ENCODE measurements at places on chromosomes 2 and 18.

DNA sequence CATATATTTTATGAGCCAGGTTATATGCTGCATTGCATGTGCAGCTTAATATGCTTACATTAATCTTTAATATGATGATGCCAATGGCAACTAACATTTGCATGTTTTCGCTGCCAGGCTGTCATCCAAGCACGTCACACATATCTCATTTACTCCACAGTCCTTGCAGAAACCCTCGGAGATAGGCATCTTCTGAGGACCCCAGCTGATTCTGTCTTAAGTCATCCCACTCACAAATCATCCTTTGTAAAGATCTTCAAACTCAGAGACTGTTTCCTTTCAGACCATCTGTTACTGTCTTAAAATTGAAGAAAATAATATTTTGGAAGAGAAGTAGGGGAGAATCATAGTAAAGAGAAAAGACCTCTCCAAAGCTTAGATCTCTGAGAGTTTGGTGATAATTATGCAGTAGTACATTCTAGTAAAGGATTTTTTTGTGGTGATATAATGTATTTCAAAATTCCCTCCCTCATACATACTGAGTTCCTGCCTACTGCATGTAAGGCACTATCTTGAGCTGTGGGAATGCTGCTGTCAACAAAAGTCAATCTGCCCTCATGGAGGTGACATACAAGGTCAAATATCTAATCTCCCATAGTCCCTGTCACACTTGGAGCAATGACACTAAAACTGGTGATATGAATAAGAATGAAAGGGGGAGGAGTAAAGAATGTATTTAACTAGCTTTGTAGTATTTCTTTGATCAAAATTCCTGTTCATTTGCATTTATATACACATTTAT lies 11.0 kb downstream of the ITGA4 start:
- DNase-seq = no peak

- DNase-seq = no peak
Observed at GRCh38 chr2:39411181-39411944, 25.7 kb downstream of the MAP4K3 start.

GRCh38 chr2:120593921-120594686 lies 141.6 kb upstream of the GLI2 start:
- DNase-seq = no peak

GRCh38 chr2:118812552-118812951 lies 34.9 kb downstream of the EN1 start:
- no peak for DNase-seq

DNA sequence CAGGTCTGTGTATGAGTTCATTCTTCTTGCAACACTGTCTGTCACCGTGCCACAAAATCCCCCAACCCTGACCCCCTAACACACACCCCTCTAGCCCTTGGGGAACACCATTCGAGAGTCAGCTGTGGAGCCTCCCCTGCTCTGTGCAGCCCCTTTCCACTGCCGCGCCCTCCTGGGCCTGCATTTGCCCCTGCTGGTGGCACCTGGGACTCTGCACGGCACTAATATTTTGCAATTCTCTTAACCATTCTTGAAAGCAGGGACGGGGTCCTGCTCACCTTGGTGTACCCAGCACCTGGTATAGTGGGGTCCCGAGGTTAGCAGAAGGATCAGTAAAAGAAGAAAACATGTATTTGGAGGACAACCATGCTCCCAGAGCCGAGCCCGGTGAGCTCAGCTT lies 124.0 kb downstream of the HDAC4 start:
- DNase-seq = no peak

DNA sequence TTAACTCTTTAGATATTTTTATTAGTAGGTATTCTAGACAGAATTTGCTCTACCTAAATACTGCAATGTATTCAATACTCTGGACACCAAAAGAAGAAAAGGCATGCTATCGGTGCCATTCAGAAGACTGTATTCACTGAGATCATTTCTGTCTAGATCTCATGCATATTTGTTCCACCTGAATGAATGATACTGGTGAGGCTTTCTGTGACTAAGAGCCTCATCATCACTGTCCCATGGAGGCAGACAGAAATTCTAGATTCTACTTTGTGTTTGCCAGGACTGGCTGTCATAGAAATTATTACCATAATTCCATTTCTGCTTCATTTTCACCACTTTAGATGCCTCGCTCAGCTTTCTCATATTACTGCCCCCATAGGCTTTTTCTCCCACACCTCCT lies 340.7 kb downstream of the MBD2 start:
- DNase-seq = no peak

DNA sequence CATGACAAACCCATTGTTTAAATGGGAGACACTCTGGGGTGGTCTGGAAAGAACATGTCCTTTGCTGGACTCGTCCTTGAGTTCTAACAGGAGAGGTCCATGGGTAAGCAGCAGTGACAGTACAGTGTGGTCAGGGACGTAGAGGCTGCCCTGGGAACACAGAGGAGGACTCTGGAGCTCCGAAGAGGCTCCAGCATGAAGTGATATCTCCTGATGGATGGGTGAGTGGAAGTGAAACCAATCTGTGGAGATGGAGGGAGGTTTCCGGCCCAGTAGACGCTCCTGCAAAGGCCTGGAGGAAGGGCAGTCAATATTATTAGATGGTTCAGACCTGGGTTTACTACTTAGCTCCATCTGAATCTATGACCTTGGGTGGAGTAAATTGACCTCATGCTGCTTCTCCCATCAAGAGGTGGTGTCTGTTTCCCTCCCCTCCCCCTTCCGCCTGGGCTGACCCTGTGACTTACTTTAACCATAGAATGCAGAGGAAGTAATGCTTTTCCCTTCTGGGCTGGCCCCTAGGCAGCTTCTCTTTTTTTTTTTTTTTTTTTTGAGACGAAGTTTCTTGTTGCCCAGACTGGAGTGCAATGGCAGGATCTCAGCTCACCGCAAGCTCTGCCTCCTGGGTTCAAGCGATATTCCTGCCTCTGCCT lies 2.3 kb upstream of the TFCP2L1 start:
- DNase-seq = no peak

- no peak for DNase-seq
Observed at GRCh38 chr2:9419541-9419940, 3.8 kb downstream of the ITGB1BP1 start.

DNA sequence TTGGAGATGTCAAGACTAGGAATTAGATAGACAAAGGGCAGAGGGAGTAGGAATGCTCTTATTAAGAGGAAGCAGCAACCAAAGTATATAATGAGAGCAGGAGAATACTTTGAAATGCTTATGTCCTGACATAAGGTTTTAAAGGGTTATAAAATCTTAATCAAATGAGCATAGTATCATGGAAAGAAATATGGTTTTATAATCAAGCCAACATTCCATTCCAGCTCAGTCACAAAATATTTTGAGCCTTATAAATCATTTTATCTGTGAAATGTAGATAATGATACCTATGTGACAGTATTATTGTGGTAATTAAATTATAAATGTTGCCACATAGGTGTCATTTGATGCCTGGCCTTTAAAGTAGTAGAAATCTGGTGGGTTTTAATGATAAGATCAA lies 17.6 kb downstream of the VSNL1 start:
- DNase-seq = no peak

DNA sequence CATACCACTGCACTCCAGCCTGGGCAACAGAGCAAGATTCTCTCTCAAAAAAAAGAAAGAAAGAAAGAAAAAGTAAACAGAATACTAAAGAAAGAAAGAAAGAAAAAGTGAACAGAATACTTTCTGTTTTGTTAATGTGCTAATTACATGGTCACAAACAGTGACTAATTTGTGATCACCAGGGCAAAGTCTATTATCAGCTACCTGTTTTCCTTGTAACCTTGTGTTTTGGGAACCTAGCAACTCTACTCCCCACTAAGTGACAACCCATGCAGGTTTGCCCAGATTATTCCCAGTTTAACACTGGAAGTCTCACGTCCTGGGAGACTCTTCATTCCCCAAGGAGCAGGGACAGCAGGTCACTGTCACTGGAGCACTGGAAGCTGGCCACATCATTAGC lies 16.7 kb upstream of the UGT1A9 start:
- no peak for DNase-seq

DNA sequence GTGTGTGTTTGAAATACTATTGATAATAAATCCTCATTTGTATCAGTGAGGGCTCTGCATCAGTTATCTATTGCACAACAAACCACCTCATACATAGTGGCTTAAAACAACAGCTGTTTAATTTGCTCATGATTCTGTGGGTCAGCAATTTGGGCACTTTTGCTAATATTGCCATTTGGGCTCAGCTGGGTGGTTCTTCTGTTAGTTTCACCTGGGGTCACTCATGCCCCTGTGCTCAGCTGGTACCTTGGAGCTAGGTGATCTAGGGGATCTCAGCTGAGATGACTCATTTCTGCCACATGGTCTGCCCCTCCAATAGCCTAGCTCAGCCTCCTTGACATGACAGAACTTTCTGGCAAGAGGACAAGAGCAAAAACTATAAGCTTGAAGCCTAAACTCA lies 126.3 kb downstream of the LYPD6B start:
- DNase-seq = no peak

DNA sequence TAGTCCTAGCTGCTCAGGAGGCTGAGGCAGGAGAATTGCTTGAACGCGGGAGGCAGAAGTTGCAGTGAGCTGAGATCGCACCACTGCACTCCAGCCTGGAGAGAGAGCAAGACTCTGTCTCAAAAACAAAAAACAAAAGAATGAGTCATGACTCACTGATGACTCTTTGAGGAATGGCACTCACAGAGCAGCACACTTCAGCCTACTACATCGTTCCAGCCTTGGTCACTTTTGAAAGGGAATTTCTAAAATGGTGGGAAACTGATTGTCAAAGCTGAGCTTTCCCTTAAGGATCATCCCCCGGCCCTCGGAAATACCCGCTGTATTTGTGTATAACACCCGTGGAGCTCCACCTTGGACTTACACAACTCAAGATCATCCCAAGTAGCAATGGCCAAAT lies 217.3 kb upstream of the HS6ST1 start:
- DNase-seq = no peak

GRCh38 chr2:18396329-18397010 lies 164.0 kb downstream of the RDH14 start:
- DNase-seq = no peak

DNA sequence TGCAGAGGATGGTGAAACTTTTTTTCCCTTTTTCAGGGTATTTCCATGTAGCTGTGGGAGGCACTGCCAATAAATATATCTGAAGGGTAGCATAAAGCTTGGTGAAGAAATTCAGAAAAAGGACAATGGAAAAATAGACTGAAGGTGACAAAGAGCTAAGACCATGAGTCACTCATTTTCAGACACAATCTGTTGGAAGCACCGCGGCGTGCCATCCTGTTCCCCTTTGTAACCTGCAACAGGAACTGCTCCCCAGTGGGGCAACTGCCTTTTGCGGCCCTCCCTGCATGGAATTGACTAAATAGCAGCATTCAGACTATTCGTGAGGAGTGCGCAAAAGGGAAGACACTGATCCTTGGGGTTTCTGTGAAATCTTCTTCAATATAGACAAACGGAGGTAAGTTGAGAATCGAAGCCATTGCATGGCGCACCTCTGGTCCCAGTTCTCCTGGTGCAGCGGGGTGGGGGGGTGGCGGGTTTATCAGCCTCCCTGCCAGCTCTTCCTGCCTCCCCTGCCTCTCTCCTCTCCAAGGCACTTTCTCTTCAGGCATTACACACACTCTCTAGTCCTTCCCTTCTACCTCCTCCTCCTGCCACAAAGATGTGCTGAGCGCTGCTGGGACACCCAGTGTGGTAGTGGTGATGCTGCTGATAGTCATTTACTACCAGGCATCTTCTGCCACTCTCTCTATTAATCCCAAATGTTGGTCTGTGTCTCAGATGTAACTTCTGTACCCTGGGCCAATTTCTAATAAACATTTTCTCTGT lies 126.2 kb upstream of the TMEM200C start:
- no peak for DNase-seq

GRCh38 chr2:143581134-143581533 lies 451.9 kb downstream of the ARHGAP15 start:
- DNase-seq = no peak

DNA sequence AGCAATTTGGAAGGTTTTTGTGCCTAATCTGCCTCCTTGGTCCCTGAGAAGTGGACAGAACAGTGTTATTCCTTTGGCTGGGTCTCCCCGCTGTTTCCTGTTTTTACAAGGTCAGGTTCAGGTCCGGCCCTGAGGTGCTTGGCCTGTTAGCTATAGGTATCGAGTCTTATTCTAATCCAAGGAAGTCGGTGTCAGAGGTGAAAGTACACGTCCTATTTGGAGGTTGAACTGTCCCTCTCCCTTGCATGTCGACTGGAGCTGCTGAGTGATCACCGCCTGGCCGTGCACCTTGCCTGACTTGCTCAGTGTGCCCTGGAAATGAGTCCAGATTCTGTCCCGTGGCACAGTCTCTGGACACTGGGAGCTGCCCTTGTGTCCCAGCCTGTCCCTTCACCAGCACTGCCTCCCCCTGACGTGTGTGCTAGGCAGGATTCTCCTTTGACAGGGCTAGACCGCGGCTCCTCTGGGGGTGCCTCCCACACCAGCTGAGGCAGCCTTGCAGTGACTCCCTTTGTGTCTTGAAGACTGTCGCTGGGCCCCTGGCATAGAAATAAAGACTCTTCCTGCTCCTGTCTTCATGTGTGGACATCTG lies 65.7 kb upstream of the RBM44 start:
- DNase-seq = peak; percentile 32

DNA sequence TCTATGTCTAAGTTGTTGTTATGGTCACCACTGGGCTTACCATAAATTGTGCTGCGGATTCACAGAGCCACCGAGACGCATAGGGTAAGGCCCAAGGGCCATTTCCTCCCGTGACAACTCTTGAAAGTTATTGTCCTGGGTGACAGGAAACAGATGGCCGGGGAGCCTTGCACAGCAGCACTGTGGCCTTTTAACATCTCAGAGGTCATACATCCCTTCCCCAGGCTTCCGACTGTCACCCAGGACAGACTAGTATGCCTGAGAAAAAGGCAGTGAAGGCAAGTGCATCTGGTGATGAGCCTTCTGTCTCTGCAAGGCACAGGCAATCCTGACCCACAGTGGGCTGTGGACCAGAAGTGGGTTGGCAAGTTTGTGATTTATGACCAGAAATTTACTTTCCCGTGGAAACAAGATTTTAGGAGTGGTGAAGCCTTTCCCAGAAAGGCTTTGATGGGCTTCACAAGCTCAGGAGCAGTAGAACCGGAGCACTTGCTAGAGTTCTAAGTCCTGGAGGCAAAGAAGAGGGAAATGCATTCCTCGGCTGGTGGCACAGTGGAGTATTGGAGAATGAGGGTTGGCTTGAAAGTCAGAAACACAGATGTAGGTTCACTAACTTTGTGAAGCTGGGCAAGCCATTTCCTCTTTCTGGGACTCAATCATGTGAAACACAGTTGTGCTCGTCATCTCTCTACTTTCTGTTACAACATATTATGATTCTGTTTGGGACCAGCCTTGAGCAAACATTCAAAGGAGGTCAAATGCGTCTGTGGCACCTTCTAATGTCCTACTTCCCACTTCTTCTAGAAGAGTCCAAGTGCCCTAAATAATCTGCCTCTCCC lies 2.0 kb upstream of the CAPN14 start:
- no peak for DNase-seq

DNA sequence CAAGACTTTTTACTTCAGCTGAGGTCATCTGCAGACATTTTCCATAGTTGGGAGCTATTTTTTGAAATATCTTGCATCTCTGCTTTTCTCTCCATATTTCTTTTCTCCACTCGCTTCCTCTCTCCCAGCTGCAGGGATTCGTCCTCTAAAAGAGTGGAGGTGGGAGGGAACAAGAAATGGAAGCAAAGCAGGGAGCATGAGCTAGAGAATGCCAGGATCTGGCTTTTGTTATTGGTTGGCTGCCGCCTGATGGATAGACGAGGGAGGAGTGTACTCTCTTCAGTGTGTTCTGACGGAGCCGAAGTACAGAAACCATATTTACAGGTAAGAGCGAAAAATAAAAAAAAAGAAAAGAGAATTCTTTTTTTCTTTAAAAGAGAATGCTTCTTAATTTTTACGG lies at the start of gene CSRNP3:
CSRNP3 (plus strand) TSS at position 282 of the 400 bp plus-strand sequence. CDS start 125,368 bp downstream, outside the sequence.
- peak; percentile 57 for DNase-seq

Measured in nephron progenitor cell (in vitro differentiated cells).